ENCODE measurements at places on chromosomes 11 and 22. TPM values are rescaled to one million over a fixed set of nuclear protein-coding genes. Genes with fewer than 3 reads are reported as not detected.

The MAPK8IP1 gene
- total RNA-seq = 5.3 TPM

DNA sequence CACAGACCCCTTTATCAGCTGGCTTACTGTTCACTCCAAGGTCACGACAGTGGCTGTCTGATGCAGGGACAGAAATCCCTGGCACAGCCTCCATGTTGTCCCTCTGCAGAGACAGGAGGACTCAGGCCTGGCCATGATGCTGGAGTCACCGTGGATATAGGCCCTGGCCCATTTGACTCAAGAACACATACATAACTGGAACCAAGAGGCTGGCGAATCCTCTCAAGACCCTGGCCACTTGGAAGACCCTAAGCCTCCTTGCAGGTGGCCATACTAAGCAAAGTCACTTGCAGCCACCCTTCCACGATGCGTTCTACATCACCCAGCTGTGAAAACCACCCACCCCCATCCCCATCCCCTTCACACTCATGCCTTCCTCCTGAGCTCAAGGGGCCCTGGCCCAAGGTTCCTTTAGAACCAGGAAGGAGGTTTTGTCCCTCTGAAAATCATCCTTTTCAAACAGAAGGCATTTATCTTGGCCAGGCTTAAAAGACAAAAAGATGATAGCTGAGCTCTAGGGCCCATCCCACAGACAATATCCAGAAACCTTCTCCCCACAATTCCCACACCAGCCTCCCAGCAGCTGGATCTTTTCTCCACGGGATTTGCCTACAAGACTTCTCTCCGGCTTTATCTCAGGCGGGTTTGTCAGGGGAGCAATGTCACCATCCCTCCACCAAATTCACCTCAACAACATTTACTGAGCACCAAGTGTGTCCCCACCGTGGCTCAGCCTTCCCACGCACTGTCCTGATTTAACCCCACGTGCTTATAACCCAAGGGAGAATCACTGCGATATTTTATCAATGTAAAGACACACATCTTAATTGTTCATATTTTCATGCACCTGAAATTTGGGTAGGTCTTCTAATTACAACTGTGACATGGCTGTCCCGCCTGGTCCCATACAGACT lies 123.4 kb upstream of the SERPIND1 start:
- no peak for DNase-seq

The GLB1L2 gene
- 0.28 TPM for total RNA-seq

GRCh38 chr22:38964989-38965388 lies 7.6 kb downstream of the APOBEC3A start:
- DNase-seq = no peak

- DNase-seq = no peak
These were observed 272.3 kb downstream of the GUCY1A2 start for GRCh38 chr11:106745941-106746340.

The ANO5 gene
- 1.3 TPM for total RNA-seq

DNA sequence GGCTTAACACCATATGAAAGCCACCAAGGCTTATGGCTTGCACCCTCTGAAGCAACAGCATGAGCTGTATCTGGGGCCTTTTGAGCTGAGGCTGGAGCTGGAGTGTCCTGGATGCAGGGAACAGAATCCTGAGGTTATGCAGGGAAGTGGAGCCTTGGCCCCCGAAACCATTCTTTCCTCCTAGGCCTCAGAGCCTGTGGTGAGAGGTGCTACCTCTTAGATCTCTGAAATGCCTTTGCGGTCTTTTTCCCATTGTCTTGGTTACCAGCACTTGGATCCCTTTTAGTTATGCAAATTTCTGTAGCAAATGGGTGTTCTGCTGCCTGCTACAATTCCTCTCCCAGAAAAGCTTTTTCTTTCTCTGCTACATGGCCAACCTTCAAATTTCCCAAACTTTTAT lies 72.7 kb upstream of the CLPB start:
- DNase-seq = no peak

- DNase-seq = no peak
These were observed 356.9 kb downstream of the LARGE1 start for GRCh38 chr22:33563220-33563964.
